Ureter (tissue), 1 donor: ENCODE measurements at places on chromosomes 16 and 17. TPM values are rescaled to one million over a fixed set of nuclear protein-coding genes. Genes with fewer than 3 reads are reported as not detected.
A peak's percentile ranks its signal among the peaks of the same experiment; 100 is the strongest.

- peak; percentile 70 for DNase-seq
Measured at GRCh38 chr17:1090465-1091189, 89.2 kb downstream of the ABR start.

The IGF2BP1 gene
- total RNA-seq: not detected

GRCh38 chr17:35160354-35161201 lies 13.0 kb downstream of the UNC45B start:
- DNase-seq: no peak

The GINS3 gene
- total RNA-seq: 7.0 TPM

The PRSS22 gene
- 41.2 TPM for total RNA-seq

The CES3 gene
- total RNA-seq: 0.29 TPM

DNA sequence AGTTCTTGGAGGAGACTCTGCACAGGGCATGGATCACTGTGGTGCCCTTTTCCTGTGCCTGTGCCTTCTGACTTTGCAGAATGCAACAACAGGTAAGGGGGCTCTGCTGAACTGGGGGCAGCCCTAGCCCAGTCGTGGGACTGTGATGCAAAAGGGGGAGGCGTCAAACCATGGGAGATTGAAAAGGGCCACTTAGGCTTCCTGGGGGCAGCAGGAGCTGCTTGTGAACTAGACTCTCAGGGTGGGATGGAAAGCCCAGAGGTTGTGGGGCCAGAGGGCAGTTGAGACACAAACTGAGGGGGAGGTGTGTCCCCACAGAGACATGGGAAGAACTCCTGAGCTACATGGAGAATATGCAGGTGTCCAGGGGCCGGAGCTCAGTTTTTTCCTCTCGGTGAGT lies 19.6 kb downstream of the ADGRG5 start:
- no peak for DNase-seq

DNA sequence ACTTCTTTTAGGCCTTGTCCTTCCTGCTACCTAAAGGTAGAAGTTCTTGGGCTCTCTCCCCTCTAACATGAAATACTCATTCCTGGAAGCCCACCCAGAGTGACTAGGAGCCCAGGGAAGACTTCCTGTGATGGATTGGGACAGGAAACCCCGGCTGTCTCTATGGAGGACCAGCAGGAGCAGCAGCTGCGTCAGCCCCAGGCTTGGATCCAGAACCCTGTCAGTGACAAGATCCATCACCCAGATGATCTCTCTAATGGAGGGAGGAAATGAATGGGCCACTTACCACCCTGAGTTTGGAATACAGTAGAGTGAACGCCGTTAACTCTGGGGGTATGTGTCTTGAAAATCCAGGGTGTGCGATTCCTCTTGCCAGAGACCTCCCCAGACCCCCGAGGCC lies 195.7 kb upstream of the WSCD1 start:
- DNase-seq: no peak

The NPIPA3 gene
- 1.6 TPM for total RNA-seq

DNA sequence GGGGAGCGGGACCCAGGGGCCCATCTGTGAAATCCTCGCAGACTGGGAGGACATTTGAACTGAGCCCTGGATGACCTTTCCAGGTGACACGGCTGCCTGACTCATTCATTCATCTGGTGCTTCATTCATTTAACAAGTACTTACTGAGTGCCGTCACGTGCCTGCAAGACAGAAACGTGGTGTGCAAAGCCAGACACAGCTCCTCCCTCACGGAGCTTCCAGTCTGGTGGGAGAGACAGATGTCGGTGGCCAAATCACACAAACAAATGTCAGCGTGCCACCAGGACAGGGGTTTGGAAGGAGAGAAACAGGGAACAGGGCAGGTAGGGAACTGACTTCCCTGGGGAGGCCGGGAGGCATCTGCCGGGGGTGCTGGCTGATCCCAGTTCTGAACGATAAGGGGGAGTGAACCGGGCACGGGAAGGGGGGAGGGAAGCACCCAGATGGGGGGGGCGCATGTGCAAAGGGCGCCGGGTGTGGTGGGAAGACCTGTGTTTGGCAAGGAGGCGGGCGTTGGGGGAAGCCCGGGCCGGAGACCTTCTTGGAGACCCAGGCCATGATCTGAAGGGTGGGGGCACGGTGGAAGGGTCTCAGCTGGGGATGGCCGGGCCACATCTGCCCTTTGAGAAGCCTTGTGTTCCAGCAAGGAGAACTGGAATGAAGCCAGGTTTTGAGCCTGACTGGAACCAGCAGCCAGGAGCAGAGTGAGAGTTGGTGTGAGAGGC lies 93.6 kb upstream of the CIBAR2 start:
- no peak for DNase-seq

The MYH2 gene
- total RNA-seq: 0.78 TPM

DNA sequence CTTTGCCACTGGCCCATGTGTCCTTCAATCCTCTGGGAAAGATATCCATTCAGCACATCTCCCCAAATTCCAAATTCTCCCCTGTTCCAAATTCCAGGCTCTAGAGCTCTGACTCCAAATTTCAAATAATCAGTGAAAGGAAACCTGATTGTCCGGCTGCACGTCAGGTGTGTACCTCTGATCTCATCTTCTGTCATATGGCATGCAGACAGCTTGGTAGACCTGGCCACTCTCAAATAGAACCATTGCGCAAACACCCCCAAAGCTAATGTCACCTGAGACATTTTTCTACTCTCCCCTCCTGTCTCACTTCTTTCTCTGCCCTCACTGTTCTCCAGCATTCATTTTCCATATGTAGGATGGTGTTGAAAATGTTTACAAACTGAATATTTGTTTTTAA lies 337.0 kb upstream of the DYNLRB2 start:
- DNase-seq: no peak

- DNase-seq: no peak
Measured at GRCh38 chr17:9537177-9537776, 38.3 kb downstream of the STX8 start.

- no peak for DNase-seq
Measured at GRCh38 chr16:69412287-69412686, 12.1 kb upstream of the CYB5B start.

DNA sequence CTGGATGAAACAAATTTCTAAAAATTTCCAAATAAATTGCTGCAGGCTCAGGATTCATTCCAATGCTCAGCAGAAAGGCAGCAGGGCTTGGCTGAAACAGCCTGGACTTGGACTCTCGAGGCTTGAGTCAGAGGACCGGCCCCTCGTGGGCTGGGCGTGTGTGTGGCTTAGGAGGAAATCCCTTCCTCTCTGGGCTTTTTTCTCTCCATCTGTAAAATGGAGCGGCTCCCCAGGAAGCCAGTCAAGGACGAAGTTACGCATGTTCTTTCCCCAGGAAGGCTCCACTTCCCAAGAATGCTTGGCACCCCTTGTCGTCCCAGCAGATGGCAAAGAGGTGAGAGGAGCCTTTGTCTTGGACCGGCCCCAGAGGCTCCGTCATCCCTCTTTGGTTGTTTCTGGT lies 13.5 kb downstream of the SLC46A1 start:
- DNase-seq: no peak

DNA sequence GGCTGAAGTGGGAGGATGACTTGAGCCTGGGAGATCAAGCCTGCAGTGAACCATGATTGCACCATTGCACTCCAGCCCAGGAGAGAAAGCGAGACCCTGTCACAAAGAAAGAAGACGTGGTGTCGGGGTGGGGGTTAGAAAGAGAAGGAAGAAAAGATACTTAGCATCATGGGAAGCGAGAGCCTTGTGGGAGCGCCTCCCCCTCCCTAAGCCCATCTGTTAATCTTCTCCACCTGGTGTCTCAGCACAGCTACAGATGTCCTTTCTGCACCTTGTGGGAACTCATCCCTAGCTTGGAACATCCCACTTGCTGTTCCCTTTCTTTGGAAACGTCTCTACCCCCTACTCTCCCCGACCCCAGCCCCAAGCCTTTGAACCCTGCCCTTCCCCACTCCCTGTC lies 6.0 kb downstream of the ZNF688 start:
- DNase-seq: no peak

GRCh38 chr16:66066404-66066803 lies 300.1 kb upstream of the CDH5 start:
- no peak for DNase-seq

- DNase-seq: no peak
Measured at GRCh38 chr16:10584981-10585438, 4.6 kb upstream of the EMP2 start.

DNA sequence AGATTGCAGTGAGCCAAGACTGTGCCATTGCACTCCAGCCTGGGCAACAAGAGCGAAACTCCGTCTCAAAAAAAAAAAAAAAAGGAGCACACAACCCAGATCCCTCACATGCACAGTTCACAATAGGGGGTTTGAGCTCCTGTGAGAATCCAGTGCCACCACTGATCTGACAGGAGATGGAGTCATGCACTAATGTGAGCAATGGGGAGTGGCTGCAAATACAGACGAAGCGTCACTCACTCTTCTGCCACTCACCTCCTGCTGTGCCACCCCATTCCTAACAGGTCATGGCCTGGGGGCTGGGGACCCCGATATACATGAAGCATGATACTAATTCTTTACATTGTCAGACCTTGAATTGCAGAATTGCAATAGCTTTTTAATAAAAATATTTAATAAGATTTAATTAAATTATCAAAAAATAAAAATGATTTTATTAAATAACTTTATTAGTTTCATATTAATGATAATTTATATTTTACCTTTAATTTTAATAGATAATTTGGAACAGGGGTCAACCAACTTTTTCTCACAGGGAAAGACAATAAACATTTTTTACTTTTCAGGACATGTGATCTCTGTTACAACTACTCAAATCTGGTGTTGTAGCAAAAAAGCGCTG lies 171.4 kb downstream of the COPRS start:
- DNase-seq: no peak

The RPL38 gene
- total RNA-seq: 1,081 TPM

DNA sequence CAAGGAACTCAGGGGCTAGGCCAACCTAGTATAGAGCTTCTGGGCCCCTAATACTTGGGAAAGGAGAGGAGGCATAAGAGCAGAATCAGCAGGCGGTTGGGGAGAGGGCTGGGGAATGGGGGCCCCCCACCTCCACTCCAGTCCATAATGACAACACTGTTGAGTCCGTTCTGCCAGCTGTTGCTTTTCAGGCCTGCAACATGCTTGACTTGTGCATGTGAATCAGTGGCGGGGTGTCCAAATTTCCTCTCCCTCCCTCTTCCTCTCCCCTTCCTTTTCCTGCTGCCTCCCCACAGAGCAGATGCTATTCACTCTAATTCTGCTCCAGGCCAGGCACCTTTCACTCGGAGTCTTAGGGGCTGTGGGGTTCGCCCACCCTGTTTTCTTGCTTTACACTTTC lies 31.7 kb downstream of the SGSM2 start:
- no peak for DNase-seq

- DNase-seq: no peak
Measured at GRCh38 chr16:10297341-10298006, 88.4 kb upstream of the ATF7IP2 start.

- DNase-seq: no peak
Measured at GRCh38 chr17:19651451-19652238, 3.1 kb downstream of the ALDH3A2 start.

The RAMP2 gene
- total RNA-seq: 41.9 TPM

- DNase-seq: peak; percentile 52
Measured at GRCh38 chr17:27430882-27431491, 25.3 kb upstream of the KSR1 start.

- DNase-seq: no peak
Measured at GRCh38 chr17:67671493-67671892, 46.2 kb upstream of the NOL11 start.

GRCh38 chr16:84535408-84535807 lies 30.9 kb upstream of the MEAK7 start:
- DNase-seq: no peak

- no peak for DNase-seq
Measured at GRCh38 chr17:17626151-17626805, 34.8 kb upstream of the PEMT start.

DNA sequence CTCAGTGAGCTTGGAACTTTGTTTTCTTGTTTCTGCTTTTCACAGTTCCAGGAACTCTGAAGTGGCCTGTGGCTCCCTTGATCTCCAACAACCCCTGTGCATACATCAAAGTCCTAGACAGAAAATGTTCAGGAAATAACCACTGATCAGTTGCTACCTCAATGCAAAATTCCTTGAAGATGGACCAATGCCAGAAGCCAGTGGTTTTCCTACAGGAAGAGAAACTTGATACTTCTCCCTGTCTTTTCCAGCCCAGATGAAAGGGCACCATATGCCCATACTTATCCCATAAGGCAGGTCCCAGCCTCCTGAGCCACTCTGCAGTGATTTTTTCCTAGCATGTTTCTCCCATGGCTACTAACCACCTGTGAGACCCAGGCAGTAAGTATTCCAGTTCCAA lies 12.3 kb upstream of the CDRT4 start:
- DNase-seq: no peak

GRCh38 chr16:49531931-49532840 lies 158.6 kb downstream of the C16orf78 start:
- no peak for DNase-seq

The SLC16A3 gene
- total RNA-seq: 44.2 TPM

- no peak for DNase-seq
Measured at GRCh38 chr17:73362697-73363096, 50.9 kb upstream of the CDC42EP4 start.

The TIGD7 gene
- 5.3 TPM for total RNA-seq
